AG04450 (cell line): ENCODE measurements at places on chromosomes 13 and 19. TPM values are rescaled to one million over a fixed set of nuclear protein-coding genes. Genes with fewer than 3 reads are reported as not detected.

DNA sequence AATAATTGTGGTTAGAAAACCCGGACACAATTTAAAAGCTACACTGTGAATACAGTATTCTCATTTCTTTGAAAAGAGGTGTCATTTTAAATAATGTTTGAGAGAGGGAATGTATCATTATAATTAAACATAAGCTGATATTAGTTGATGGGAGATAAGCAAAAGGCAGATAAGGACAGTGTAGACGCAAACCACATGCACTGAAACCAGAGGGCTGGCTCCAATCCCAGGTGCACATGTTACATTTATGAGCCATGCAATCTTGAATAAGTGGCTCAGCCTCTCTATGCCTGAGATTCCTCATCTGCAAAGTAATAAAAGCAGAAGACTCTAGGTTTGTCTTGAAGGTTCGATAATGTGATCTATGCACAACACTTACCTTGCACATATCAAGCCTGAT lies 238.7 kb downstream of the EFNB2 start:
- DNase-seq: no peak

DNA sequence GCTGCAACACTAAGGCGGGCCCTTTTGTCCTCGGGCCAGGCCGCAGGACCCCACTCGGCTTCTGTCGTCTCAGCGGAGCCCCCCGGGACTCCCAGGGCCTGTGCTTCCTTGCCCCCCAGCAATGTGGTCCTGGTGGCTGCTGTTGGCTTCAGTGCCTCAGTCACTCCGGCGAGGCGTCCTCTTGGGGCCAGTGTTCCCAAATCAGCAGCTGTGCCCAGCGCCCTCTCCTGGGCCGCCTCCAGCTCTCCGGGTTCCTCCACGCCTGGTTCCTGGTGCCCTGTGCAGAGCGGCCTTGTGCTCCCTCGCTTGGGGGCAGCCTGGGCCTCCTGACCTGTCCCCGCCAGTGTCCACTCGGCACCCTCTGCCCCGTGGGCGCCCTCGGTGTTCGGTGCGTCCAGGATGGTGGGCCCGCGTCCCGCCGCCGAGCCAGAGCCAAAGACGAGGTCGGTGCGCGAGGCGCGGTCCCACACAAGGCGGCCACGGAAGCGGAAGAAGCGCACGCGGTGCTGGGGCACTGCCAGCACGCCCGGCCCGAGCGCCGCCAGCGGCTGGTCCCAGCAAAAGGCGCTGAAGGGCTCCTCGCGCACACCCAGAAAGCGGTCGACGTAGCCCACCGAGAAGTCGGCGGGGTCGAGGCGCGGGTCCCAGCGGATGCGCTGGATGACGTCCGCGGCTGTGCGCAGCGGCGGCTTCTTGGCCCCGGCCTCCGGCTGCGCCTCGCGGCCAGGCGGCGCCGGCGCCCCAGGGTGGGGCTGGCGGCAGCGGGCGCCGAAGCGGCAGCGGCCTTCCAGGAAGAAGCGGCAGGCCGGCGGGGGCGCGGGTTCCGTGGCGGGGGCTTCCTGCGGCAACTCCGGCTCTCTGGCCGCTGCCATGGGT lies 685 bp downstream of the LENG9 start:
- DNase-seq: no peak

GRCh38 chr19:12969292-12969988 lies at the start of gene DAND5:
DAND5 (plus strand) TSS chr19:12969576; CDS start chr19:12969661, 85 bp downstream.
- no peak for DNase-seq

The NXNL1 gene
- polyA plus RNA-seq: not detected in 2 replicates

GRCh38 chr19:32067685-32068084 lies 277.7 kb upstream of the ZNF507 start:
- DNase-seq: no peak

The KLK15 gene
- polyA plus RNA-seq: not detected in 2 replicates

DNA sequence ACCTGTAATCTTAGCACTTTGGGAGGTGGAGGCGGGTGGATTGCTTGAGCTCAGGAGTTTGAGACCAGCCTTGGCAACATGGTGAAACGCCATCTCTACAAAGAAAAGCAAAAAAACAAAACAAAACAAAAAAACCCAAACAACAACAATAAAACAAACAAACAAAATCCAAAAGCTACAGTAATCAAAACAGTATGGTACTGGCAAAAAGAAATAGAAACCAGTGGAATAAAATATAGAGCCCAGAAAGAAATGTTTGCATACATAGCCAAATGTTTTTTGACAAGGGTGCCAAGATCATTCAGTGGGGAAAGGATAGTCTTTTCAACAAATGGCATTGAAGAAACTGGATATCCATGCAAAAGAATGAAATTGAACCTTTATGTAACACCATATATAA lies 11.5 kb downstream of the CEACAM1 start:
- no peak for DNase-seq

The CEACAM7 gene
- polyA plus RNA-seq: not detected in 2 replicates

- DNase-seq: no peak
Observed at GRCh38 chr13:52393572-52394357, 12.2 kb downstream of the THSD1 start.
